ENCODE measurements at places on chromosomes 4 and X.
A peak's percentile ranks its signal among the peaks of the same experiment; 100 is the strongest.

DNA sequence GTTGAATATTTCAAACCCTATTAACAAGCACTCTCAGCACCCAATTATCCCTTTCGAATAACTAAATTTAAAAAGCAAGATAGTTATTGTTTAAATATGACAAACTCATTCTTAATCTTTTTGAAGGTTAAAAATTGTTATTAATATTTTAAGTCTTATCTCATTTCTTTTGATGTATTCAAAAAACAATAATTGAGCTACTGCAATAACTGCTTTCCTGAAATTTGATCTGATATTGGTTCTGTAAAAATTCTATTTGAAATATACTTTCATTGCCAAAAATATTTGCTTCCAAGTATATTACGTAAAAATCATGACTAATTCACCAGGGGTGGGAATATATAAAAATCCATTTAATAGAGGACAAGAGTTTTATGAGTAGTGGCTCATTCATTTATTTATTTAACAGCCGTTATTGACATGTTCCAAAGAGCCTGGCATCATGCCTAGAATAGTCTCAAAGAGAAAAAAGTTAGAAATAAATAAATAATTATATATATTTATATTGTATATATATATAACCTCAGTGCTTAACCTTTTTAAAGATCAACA lies 34.4 kb downstream of the GLRA3 start:
- no peak for DNase-seq

DNA sequence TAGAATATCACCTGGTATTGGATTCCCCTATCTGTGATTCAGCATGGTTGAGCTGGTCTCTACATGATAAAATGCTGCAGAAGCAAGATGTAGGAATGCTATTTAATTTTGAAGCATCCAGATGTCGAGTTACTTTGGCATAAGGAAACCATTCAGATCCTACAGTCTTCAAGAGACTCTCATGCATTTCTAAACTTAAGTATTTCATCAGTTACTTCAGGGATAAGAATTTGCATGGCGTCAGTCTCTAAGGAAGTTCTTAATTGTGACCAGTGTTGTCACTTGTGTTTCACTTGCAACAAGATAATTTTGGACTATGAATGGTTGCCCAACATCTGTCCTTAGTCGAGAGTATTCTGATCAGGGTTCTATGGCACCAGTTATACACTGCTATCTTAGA lies 192.4 kb downstream of the CCNG2 start:
- DNase-seq: no peak

DNA sequence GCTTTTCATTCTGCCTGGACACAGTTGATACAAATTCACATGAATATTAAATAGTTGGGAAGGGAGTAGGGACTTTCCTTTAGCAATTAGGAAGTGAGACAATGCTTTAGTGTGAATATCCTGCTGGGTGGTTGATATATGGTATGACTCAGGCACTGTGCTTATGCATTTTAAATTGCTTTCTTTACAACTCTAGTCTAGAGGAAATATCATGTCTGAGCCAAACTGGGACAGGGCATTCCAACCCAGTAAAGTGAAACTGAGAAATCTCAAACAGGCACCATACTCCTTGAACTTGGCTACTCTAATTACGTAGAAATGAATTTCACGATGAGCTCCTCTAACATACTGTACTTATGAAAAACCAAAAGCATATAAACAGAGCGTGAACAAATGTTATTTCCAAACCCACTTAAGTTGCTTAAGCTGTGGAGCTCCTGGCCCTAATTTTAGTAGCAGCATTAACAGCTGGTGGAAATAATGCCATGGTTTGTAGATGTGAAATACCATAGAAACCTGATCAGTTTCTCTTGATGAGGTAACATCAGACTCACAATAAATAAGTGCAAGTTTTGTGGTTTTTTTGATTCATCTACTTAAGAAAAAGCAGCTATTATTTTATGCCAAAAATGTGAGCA lies 242.9 kb upstream of the GK2 start:
- no peak for DNase-seq

DNA sequence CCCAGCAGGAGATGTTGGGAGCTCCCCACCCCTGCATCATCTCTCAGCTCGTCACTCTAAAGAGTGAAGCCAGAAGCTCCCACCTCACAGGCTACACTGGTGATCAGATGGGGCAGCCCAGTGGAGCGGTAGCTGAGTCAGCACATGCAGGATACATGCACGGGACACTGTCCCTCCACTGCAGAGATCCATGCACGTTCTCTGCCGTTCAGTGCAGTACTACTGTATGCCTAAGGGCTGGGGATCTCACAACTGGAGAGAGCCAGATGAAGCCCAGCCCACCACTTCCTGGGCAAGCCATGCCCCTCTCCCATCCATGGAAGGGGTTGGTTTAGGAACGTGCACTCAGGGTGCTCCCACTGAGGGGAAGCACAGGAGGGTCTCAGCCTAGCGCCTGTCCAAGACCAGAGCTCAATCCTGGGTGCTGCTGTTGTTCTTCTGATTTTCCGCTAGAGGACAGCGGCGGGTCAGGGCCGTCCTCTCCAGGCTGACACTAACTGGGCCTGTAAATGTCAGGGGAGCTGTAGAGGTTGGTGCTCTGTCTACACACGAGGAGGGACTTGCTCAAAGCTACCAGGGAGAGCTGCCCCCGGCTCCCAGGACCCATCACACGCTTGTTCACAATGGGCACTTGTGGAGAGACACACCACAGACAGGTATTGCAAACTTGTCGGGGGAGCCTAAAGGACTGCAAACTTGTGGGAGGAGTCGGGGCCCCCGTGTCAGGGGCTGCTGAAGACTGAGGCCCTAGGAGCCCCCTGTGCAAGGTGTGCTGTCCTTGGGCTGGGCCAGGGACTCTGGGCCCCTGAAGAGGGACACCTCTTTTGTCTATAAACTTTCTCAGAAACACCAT lies 18.2 kb upstream of the ABLIM2 start:
- DNase-seq: peak; percentile 31

DNA sequence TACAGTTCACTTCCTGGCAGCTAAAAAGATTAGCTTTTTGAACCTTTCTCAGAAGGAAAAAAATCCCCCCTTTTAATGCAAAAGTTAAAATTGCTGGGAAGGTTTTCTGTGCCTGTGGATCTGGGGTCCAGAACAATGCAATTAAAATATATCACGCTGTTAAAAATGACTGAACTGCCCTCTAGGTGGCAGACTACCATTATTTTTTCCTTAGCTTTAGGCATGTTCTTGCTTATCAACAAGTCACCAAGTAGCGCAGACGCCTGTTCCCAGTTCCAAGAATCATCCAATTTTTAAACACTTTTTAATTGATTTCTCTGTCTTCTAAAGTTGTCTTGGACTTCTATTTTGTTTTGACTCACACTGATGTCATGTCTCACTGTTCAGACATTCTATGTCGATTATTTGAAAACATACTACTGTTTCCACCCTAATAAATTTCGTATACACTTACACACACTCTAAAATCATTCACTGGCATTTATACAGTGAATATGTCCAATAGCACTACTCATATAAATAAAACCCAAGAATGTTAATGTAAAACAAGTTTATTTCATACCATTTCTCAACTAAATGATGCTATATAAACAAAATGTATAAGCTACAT lies 661.6 kb downstream of the RAPGEF2 start:
- DNase-seq: peak; percentile 2

- no peak for DNase-seq
Measured at GRCh38 chr4:83782591-83782990, 246.7 kb downstream of the GPAT3 start.

DNA sequence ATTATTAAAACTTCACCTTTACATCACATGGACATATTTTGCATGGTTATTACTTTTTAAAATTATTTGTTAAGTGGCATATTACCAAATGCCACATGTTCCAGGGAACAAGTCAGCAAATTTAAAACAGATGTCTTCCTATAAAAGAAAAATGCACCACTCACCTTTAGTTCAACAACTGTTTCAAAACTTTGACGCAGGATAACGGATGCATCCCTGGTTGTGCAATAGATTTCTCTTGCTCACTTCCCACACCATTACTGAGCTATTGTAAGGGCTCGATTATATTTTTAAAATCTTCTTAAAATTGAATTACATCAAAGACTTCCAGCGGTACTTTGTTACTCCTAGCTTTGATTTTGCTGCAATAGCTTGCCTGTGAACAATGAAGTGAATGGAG lies 93.0 kb upstream of the ARHGAP24 start:
- DNase-seq: no peak
